Activated CD4-positive, alpha-beta T cell treated with anti-CD3 and anti-CD28 coated beads for 24 hours (primary cell): ENCODE measurements at places on chromosomes 1 and 21.

DNA sequence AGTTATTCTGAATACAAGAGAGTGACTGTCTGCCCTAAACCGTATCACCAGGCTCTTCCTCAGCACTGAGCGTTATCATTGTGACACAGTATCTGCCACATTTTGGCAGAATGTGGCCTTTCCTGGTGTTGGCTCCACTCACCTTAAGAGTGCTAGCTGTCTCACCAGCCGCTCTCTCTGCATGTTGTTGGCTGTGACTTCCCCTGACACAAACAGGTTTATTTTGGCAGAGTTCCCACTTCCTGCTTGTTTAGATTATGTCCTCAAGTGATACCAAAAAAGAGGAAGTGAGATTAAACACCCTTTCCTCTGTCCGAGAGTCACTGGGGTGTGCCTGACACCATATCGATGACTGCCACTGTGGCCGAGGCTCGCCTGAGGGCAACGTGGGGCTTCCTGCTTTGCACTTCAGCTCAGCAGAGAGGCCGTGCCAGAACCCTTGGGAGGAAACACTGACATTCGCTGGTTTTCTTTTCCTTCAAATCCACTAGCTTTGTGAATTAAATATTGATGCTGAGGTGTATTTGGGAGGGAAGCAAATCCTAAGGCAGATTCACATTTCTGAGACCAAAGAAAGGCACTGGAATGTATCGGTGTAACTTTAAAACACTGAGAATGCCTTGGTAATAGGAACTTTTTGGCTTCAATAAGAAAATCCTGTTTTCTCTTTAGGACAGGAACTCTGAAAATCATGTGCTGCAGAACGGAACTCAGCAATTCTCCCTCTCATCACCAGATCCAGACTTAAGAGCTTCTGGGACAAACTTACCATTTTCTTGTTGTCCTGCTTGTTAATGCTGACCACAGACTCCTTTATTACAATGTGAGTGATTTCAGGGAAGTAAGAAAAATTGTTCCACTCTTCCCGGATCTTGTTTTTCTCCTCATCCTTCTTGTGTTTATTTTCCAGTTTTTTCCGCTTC is 102.1 kb downstream of the JAK1 start:
- DNase-seq = peak; percentile 8

- DNase-seq = no peak
Measured at GRCh38 chr1:206866062-206866461, 639 bp downstream of the IL20 start.

GRCh38 chr1:50983219-50983802 is 13.3 kb downstream of the CDKN2C start:
- no peak for DNase-seq

DNA sequence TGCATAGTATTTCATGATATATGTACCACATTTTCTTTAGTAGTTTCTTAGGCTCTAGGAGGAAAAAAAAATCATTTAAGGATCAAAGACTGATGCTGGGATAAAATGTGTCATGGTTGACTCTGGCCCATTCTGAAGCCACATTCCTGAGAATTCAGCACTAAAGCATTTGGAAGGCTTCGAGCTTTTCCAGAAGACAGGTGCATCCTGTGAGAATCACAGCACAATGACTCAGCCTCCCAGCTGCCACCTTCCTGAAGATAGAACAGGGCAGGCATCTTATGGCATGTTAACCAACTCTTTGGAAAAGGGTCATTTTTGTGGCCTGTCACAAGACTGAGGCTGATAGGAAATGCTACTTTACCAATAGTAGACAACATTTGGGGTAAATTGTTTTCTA is 359.9 kb downstream of the PCP4 start:
- no peak for DNase-seq

GRCh38 chr1:90919190-90919719 is 102.6 kb downstream of the ZNF644 start:
- DNase-seq = no peak

DNA sequence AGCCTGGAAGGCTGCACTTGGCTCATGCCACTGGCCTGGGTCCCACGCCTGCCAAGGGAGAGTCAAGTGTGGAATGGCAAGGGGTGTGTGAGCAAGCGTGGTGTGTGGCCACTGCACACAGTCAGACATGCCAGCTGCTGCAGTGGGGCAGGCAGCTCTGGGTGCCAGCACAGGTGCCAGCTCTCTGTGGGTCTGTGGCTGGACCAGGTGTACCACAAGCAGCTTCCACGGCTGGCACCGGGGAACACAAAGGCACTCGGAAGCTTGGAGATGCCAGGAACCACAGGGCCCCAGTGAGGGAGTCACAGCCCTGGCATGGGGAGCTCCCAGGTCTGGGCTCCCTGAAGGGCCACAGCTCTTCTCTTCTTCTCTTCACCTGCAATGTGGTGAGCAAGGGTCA is 34.8 kb downstream of the ACTL8 start:
- no peak for DNase-seq

- no peak for DNase-seq
Measured at GRCh38 chr1:27136236-27136551, 18.7 kb downstream of the SLC9A1 start.

GRCh38 chr1:89781494-89782126 is 39.2 kb upstream of the LRRC8D start:
- DNase-seq = peak; percentile 70

DNA sequence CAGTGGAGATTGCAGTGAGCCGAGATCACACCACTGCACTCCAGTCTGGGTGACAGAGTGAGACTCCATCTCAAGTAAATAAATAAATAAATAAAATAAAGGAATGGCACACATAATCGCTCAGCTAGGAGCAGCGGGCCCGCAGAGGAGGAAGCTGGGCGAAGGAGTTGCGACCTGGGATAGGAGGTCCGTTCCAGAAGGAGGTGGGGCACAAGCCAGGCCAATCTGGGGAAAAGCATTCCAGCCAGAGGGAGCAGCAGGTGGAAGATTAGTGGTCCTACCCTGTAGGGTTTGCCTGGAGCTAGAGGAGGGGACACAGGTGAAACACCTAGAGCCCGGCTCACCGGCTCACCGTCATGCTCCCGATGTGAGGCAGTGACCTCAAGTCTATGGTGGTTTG is 40.3 kb upstream of the CASZ1 start:
- DNase-seq = no peak

DNA sequence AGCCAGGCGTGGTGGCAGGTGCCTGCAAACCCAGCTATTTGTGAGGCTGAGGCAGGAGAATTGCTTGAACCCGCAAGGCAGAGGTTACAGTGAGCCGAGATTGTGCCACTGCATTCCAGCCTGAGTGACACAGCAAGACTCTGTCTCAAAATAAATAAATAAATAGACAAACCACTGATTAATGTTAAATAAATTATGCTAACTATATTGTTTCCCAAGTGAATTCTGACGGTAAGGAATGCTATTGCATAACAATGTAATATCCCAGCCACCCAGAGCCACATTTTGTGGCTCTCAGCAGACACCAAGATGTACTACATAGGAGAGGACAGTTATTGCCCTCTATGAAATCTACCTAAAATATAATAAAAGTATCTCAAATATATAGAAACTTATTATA is 55.4 kb downstream of the LPGAT1 start:
- no peak for DNase-seq

- no peak for DNase-seq
Measured at GRCh38 chr21:25568246-25568645, 39.0 kb downstream of the MRPL39 start.

- no peak for DNase-seq
Measured at GRCh38 chr1:7265771-7266371, 480.6 kb downstream of the CAMTA1 start.

- DNase-seq = no peak
Measured at GRCh38 chr1:35097224-35097623, 18.0 kb downstream of the ZMYM1 start.

DNA sequence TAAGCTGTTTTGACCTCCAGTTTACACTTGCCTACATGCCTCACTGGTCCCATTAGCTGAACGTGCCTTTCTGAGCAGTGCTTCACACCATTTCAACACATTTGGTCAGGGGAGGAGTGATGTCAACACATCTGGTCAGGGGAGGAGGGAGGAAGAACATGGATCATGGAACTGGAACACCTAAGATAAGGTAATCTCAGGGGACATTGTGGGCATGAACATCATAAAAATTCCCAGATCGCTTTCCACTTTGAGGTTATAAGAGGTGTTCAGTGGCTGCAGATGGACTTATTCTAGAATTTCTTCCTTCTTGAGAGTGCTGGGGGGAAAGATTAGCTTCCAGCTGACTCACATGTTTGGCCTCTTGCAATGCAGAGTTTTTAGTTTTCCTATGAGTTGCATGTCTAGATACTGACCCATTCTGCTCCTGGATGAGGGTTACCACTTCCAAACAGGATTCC is 2.0 kb downstream of the QSOX1 start:
- DNase-seq = no peak

GRCh38 chr1:192160196-192160595 is 1.9 kb downstream of the RGS18 start:
- DNase-seq = no peak

GRCh38 chr1:115771847-115772457 is 3.4 kb upstream of the CASQ2 start:
- no peak for DNase-seq

DNA sequence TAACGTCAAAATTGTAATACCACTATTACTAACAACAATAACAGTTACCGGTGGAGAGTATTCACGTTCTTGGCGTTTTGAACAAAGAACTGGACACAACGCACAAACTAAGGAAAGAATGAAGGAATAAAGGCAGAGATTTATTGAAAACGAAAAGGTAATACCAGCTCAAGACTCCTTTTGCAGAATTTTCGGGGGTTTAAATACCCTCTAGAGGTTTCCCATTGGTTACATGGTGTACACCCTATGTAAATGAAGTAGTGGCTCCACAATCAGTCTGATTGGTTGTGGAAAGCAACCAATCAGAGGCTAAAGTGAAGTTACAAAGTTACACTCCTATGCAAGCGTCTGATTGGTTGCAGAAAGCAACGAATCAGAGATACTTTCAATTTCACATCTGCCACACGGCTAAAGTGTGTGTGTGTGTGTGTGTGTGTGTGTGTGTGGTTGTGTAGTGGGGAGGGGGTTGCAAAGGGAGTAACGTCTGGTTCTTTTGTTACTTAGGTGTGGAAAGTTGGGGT is 1.1 kb upstream of the GTF2B start:
- no peak for DNase-seq

- DNase-seq = no peak
Measured at GRCh38 chr1:30900486-30900885, 8.1 kb downstream of the SDC3 start.

DNA sequence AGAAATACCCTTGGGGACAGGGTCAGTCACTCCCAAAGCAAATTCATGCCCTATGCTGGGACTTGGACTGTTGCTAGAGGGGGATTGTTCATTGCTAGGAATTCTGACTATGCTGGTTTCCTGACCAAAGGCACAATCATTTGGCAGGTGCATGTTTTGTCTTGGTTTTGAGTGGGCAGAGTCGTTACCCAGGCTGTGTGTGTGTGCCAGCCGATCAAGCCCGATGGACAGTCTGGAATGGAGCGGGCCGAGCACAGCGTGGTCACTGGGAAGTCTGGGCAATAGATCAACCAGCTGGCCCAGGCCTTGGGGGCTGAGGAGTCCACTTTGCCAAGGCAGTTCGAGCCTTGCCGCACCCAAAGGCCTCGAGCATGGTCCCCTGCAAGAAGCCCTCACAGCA is 60.9 kb downstream of the HTR6 start:
- DNase-seq = no peak

DNA sequence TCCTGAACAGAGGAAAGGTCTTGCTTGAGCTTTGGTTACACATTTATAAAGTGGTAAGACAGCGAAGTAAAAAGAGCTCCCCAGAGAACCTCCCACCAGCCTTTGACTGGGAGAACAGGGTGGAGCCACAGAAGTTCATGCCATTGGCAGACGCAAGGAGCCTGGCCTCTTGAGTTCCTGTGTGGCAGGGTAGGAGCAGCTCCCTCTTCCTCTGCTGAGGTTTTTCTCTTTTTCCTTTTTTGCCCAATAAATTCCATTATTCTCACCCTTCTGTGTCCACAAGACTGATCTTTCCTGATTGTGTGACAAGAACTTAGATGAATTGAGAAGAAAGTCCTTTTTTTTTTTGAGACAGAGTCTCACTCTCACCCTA is 4.3 kb downstream of the THEM4 start:
- DNase-seq = peak; percentile 38

GRCh38 chr1:246591504-246591903 is 25.2 kb downstream of the CNST start:
- DNase-seq = no peak

DNA sequence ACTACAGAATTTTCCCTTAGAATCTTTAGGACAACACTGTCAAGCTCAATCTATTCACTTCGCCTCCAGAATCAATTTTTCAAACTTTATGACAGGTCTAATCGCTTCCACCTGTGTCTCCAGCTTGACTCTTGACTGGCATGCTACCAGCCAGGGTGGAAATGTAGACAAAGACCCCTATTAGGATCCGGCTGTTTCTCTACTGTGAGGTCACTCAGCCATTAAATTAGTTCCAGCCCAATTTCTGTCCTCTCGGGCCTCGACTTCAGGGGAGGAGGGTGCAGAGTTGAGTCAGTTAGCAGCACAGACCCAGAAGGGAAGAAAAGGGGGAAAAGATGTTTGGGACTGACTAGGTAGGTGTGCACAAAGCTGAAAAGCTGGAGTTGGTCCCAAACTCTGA is 78.5 kb downstream of the HLCS start:
- no peak for DNase-seq
